Brain (organoid and tissue), 16 donors: ENCODE measurements at places on chromosomes 11 and 22. TPM values are rescaled to one million over a fixed set of nuclear protein-coding genes. Genes with fewer than 3 reads are reported as not detected.

LAMTOR1 gene
- 180 TPM for polyA plus RNA-seq

PLCB3 gene
- 8.6 TPM for polyA plus RNA-seq

GAB2 gene
- 137 TPM for polyA plus RNA-seq

SAMM50 gene
- 117 TPM for polyA plus RNA-seq

LRRC74B gene
- polyA plus RNA-seq, result not detected
